ENCODE measurements at places on chromosomes 1 and 21. TPM values are rescaled to one million over a fixed set of nuclear protein-coding genes. Genes with fewer than 3 reads are reported as not detected.
A peak's percentile ranks its signal among the peaks of the same experiment; 100 is the strongest.

The ADAM30 gene
- not detected for polyA plus RNA-seq

- no peak for DNase-seq
Observed at GRCh38 chr1:51306950-51307349, 23.4 kb downstream of the TTC39A start.

The CFAP298 gene
- polyA plus RNA-seq = 28.1 TPM

- DNase-seq = peak; percentile 35
Observed at GRCh38 chr1:242467556-242468145, 56.8 kb downstream of the PLD5 start.

The ACKR1 gene
- 6.5 TPM for polyA plus RNA-seq

GRCh38 chr1:93774707-93775106, 93.1 kb upstream of the BCAR3 start:
- DNase-seq = peak; percentile 44

- no peak for DNase-seq
Observed at GRCh38 chr1:243814718-243815117, 35.3 kb downstream of the AKT3 start.

DNA sequence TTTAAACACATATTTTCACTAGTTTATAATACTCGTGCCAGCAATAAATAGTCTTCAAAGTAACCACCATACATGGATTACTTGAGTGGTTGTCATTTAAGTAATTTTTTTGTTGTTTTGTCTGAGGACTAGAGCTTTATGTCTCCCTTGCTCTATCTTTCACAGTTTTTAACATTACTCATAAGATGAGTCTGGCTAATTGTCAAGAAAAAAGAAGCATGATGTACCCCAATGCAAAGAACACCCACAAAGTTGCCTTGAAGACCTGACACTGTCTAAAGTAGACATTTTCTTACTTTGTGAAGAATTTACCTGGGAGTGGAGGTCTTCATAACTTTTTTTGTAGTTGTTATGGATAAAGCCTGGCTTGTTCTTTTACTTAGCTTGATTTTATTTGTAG, 210.4 kb upstream of the BRINP3 start:
- DNase-seq = no peak

GRCh38 chr21:40047993-40048730, 180.9 kb downstream of the PCP4 start:
- DNase-seq = no peak

The RIPPLY3 gene
- 0.17 TPM for polyA plus RNA-seq

DNA sequence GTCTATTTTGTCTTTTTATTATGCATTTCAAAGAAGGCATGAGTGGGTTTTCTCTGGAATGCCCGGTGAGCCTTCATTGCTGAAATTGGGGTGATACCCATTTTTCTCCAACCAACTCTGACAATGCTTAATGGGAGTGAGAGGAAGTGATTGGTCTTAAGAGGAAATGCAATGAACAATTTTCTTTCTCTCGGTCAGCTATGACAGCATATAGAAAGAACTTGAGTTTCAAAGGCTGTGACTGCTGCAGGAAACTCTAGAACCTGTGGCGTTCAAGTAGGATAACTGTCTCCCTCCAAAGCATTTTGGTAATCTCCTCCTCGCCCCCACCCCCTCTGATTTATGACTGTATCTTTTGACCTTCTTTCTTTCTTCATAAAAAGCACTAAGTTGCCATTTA, 155.9 kb downstream of the LYPLAL1 start:
- no peak for DNase-seq

GRCh38 chr21:36096398-36097290, 26.8 kb downstream of the CBR1 start:
- no peak for DNase-seq

DNA sequence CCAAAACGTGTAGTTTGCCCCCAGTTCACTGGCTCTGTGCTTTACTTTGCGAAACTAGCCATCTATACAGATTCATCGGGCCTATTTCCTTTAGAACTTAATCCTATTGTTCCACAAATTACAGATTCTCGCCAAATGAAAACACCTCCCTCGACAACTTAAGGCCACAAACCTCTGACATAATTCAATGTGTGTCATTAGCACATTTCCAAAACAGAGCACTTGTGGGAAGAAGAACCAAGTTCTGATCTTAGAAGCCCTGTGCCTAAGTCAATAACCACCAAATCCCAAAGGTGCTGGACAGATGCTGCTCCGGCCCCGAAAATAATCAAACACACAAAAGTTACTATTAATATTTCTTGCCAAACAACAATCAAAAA, 93.9 kb downstream of the SLC45A1 start:
- DNase-seq = no peak

DNA sequence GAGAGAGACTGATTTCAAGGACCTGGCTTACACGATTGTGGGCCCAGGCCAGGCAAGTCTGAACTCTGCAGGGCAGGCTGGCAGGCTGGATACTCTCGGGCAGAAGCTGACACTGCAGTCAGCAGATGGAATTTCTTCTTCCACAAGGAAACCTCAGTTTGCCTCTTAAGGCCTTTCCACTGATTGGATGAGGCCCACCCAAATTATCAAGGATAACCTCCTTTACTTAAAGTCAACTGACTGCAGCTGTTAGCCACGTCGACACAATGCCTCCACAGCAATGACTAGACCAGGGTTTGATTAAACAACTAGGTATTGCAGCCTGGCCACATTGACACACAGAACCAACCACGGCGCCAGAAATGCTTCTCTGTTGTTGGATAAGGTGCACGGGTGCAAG, 130.5 kb downstream of the PSMG1 start:
- no peak for DNase-seq

GRCh38 chr1:159965263-159965662, 11.2 kb upstream of the SLAMF9 start:
- DNase-seq = no peak

DNA sequence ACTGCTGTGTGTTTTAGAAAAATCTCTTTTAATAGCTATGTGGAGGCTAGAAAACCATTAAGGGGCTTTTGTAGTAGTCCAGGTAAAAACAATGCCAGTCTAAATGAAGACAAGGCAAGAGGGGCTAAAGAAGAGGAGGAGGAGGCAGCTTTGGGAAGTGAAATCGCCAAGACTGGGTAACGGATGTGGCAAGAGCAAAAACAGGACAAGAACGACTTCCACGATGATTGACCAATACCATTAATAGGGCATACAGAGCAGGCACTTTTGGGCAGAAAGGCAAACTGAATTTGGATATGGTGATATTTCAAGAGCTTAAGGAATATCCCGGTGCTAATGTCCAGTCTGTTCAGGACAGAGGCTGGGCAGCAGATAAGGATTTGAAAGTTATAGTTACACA, 22.0 kb downstream of the COA6 start:
- DNase-seq = no peak

GRCh38 chr1:93576346-93576745, 105.3 kb downstream of the BCAR3 start:
- peak; percentile 88 for DNase-seq

DNA sequence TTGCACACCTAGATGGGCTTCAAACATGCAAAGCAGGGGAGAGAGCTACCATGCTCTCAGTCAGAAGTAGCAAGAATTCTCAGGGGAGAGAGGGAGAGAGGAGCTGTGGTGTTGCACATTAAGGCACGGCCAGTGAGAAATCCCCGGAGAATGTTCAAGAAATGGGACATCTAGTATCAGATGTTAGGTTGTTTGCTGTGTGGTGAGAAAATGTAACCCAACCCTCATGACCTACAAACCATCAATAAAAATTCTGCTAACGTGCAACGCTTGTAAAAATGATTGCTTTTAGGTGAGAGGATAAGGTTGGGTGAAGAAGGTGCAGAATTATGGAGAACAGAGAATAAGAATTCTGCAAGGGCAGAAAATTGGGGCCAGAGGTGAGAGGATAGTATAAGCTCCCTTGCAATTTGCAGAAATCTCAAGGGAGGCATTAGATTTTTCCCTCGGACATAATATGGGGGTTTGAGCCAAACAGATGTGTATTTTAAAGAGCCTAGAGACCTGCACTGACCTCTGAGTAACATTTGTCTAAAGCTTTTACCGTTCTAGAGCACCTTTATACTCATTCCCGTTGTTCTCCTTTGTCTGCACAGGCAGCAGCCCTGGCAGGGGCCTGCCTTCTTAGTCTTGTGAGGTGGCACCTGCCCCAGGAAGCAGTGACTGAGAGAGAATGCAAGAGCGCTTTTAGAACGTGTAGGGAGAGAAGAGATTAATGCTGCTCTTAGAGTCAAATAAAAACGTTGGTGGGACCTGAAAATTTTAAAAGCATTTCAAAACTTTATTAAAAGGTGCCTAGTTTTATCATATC, 25.4 kb upstream of the KIAA0040 start:
- DNase-seq = no peak

GRCh38 chr1:246208105-246208504, 299.0 kb downstream of the SMYD3 start:
- DNase-seq = no peak

DNA sequence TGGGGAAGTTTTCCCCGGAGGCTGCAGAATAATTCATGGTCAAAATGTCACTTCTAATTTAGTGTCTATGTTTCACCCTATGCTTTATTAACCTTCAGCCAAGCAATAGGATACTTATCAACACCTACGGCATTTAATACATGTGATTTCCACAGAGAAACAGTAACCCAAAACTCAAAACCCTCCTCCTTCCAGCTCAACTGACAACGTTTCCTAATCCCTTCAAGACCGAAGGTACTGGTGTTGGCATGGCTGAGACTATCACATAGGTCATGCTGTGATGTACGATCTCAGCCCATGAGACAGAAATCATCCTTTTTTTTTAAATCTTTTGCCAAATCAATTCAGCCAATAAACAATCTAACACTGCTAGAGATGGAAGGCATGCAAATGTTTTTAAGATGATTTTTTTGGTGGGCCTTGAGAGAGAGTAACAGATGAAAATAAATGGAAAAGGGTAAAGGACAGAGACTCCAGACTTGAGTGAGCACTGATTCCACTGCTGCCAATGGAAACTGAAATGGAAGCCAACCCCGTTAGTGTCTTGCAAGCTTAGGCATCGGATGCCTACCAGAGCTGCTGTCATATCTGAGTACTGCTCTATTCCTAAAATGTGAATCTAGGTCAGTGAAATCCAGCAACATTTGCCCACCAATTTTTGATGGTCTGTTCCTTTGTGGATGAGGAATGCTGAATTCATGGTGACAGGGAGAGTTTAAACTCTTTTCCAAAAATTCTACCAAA, 63.4 kb upstream of the BCL10 start:
- DNase-seq = no peak

GRCh38 chr1:211133393-211133835, 534 bp downstream of the KCNH1 start:
- no peak for DNase-seq

The ERRFI1 gene
- polyA plus RNA-seq = 7.6 TPM

- no peak for DNase-seq
Observed at GRCh38 chr1:207676153-207676552, 31.2 kb downstream of the CR1L start.

The PROK1 gene
- not detected for polyA plus RNA-seq

DNA sequence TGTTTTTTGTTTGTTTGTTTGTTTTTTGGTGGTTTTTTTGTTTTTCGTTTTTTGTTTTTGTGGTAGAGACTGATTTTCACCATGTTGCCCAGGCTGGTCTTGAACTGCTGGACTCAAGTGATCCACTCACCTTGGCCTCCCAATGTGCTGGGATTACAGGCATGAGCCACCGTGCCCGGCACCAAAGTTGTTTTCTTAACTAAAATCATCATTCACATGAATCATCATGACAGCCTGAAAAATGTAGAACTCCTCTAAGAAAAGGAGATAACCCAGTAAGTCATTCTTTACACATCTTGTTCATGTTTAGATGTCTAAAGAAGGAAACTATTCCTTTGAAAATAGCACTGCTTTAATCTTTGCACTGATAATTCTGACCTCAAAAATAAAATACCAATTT, 37.5 kb downstream of the DISP1 start:
- DNase-seq = no peak

The MEF2D gene
- 102 TPM for polyA plus RNA-seq

The DNAH14 gene
- 4.4 TPM for polyA plus RNA-seq

The VWA5B1 gene
- polyA plus RNA-seq = 0.15 TPM

DNA sequence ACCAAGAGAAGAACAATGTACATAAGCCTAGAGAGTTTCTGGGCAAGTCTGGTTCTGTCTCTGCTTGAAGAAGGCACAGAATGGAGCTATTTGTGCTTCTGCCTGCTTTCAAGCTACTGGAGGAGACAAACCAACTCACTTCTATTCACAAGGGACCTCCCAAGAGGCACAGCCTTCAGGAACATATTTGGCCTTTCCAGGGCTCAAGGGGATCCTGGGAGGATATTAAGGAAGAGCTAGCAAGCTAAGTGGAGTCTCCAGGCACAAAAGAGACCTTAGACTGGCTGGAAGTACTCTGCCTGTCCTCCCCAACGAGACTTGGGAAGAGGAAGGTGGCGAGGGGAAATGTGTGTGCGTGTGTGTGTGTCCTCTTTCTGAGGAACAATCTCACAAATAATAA, at the start of gene OR6Y1:
TSS of gene OR6Y1 (minus strand) at position 54 of the 400 bp plus-strand sequence. CDS start 6,300 bp downstream, outside the sequence.
- no peak for DNase-seq
